ENCODE measurements at places on chromosomes 12 and 14. TPM values are rescaled to one million over a fixed set of nuclear protein-coding genes. Genes with fewer than 3 reads are reported as not detected.

The NANOG gene
- total RNA-seq, result under 0.01 TPM

The CCDC197 gene
- not detected for total RNA-seq

The AP4S1 gene
- total RNA-seq, result 7.0 TPM

The DIO2 gene
- total RNA-seq, result 16.1 TPM

The MAP3K12 gene
- total RNA-seq, result 61.9 TPM

The POTEM gene
- total RNA-seq, result not detected

The DCN gene
- total RNA-seq, result 1,986 TPM

The DDN gene
- total RNA-seq, result 0.15 TPM

The ASB2 gene
- 0.50 TPM for total RNA-seq

The RNASE7 gene
- total RNA-seq, result not detected

The ADAMTS20 gene
- not detected for total RNA-seq

The FLVCR2 gene
- 5.3 TPM for total RNA-seq

The CCNB1IP1 gene
- 36.9 TPM for total RNA-seq

The DIP2B gene
- 25.3 TPM for total RNA-seq

The PTPRR gene
- 0.58 TPM for total RNA-seq

The PTPRQ gene
- total RNA-seq, result 1.2 TPM

The BHLHE41 gene
- 3.1 TPM for total RNA-seq

The RNASE3 gene
- total RNA-seq, result not detected

The RPS6KA5 gene
- 3.2 TPM for total RNA-seq

The PTPRO gene
- total RNA-seq, result 1.2 TPM

The CACNA1C gene
- total RNA-seq, result 28.1 TPM

The GLIPR1L1 gene
- not detected for total RNA-seq

The SCNN1A gene
- total RNA-seq, result not detected

The IAPP gene
- total RNA-seq, result not detected

The HOXC5 gene
- total RNA-seq, result 0.33 TPM

The KRT79 gene
- not detected for total RNA-seq

The KRT6C gene
- not detected for total RNA-seq

The CDCA3 gene
- 3.3 TPM for total RNA-seq

The P3H3 gene
- 121 TPM for total RNA-seq

The GLS2 gene
- 0.73 TPM for total RNA-seq

The DPPA3 gene
- total RNA-seq, result not detected

The AICDA gene
- not detected for total RNA-seq

The KLRC1 gene
- 0.15 TPM for total RNA-seq

The COX8C gene
- not detected for total RNA-seq

The PLBD1 gene
- total RNA-seq, result 2.3 TPM

The WIF1 gene
- 0.15 TPM for total RNA-seq

All from smooth muscle cell of trachea (primary cell).